CD4-positive, alpha-beta T cell (primary cell): ENCODE measurements at places on chromosomes 5 and 9. TPM values are rescaled to one million over a fixed set of nuclear protein-coding genes. Genes with fewer than 3 reads are reported as not detected.
A peak's percentile ranks its signal among the peaks of the same experiment; 100 is the strongest.

Gene PRKACG
- total RNA-seq: not detected

Gene EQTN
- total RNA-seq: not detected

Gene PPIC
- total RNA-seq: not detected

GRCh38 chr5:15518786-15519185 is 18.8 kb downstream of the FBXL7 start:
- no peak for DNase-seq

DNA sequence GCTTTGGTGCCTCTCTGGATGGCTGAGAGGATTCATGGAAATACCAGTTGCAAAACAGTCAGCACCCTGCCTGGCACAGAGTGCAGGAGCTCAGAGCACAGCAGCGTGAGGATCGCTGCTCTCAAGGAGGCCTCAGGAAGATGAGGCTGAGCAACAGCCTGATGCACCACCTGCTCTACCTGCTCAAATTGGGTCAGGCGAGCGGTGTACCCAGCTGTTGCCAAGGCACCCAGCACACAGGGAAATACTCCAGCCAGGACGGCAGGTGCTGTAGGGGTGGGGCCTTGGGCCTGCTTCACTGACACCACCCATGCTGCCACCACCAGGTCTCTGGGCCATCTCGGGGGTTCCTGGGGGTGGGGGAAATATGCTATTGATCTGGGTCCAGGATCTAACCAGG is 4.3 kb downstream of the EEIG1 start:
- peak; percentile 77 for DNase-seq

Gene C8G
- total RNA-seq: not detected

GRCh38 chr5:127431977-127432585 is 85.4 kb upstream of the PRRC1 start:
- DNase-seq: no peak

DNA sequence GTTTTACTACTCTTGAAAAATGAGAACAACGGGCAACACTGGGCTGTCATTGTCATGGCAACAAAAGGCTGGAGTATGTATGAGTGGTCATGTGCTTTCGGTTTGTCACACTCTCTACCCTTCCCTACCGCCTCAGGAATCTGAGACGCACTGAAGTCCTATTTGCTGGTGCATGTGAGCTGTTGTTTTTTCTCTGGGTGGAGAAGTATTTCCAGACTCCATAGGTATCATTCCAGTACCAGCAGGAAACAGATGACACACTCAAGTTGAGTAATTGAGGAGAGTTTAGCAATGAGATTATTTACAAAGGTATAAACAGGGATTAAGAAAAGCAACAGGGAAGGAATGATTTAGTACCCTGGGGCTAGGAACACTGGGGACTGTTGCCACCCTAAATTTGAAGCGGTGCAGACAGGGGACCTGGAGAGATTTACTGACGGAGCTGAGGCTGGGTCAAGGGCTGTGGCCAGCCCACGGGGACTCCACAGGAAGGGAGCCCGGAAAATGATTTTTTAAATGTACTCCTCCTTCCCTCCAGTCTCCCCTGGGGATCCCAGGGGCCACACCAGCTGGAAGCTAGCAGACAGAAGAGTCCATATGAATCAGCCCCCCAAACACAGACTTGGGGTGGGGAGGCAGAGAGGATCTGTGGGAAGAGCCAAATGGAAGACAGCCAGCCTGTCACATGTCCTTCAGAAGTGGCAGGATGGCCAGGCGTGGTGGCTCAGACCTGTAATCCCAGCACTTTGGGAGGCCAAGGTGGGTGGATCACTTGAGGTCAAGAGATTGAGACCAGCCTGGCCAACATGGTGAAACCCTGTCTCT is 13.2 kb upstream of the ZBTB43 start:
- DNase-seq: no peak

GRCh38 chr5:42591015-42591414 is 165.6 kb upstream of the CCDC152 start:
- no peak for DNase-seq

Gene PPP6C
- 32.9 TPM for total RNA-seq

DNA sequence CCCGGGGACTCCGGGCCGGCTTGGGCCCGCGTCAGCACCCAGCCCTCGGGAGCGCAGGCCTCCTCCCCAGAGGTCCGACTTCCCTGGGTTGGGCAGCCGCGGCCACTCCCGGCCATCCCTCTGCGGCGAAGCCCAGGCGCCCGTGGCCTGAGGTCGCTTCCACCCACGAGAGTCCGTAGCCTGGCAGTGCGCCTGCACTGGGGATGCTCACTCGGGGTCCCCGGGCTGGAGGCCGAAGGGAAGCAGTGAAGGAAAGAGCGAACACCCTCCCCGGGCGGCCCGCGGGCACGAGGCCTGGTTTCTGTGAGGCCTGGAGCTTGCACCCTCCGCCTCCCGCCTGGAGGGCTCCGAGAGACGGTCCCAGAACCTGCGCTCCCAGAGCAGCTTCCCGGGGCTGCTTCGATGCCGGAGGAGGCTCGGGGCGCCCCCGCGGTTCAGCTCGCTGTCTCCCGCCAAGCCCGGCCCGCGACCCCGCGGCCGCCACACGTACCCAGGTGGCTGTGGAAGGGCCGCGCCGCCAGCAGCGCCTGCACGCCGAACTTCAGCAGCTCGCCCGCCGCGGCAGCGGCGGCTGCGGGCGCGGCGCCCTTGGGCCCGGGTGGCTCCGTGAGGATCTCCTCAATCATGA is 607 bp downstream of the BARX1 start:
- no peak for DNase-seq

DNA sequence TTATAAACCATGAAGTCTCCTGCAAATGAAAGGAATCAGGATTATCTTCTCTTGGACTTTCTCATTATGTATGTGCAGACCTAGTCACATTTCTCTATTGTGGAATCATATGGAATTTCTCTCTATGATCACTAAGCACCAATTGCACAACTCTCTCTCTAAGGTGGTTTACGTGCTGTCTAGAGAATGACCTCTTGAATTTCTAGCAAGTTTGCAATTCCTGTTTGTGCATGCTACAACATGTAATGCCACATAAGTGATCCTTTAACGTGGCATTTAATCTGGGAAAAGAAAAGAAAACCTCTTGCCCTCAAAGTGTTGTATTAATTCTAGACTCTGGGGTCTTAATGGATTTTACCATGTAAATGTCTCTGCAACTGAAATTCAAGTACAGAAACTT is 5.0 kb upstream of the PPP2R2B start:
- DNase-seq: no peak

GRCh38 chr5:153700940-153701339 is 210.5 kb downstream of the GRIA1 start:
- no peak for DNase-seq

Gene FGF1
- not detected for total RNA-seq

Gene PCDHB12
- total RNA-seq: not detected

Gene PCDHA5
- not detected for total RNA-seq

Gene SEMA6A
- total RNA-seq: not detected

DNA sequence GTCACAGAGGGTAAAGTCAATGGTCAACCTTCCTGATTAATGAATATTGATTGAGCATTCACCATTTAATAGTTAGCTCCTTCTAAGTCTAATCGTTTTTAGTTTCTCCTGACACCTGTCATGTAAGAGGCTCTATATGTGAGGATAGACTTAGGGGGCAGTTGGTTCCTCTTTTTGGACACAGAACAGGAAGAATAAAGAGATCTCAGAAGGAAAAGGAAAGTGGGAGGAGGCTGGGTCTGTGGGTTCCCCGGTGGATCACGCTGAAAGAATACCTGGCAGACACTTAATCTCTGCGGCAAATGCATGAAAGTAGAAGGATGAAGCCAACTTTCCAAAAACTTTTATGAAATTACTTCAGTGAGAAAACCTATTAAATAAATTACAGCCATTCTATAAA is 98.4 kb downstream of the PDE4D start:
- DNase-seq: no peak

DNA sequence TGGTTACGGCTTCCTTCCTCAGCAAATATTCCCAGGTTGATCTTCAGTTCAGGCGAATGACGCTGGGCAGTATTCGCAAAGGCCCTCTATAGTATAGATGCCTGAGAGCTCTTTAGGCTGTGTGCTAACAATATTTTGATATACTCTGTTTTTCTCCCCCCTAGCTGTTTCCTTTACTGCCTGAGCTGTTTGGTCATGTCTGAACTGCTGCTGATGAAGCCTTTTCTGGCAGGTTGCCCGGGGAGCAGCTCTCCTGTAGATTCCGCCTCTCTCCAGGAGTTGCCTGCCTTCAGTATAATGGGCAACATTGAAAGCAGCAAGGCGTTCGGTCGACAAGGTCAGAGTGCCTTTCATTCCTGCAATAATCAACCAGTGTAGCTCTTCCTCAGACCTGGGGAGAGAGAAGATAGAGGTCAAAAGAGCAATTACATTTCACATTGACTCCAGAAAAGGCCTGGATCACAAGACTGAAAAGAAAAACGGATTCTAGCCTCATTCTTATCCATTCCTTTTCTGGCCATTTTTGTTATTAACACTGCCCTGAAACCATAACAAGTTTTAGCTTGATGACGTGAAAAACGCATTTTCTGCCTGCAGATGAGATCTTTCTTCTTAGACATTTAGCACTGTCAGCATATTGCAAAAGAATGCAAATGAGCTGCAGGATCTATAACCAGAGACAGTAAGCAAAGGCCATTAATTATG is 60.1 kb upstream of the ZNF608 start:
- no peak for DNase-seq

Gene SPINK7
- total RNA-seq: not detected

Gene TRIM7
- 3.4 TPM for total RNA-seq

Gene PAEP
- total RNA-seq: not detected

Gene CDC14B
- total RNA-seq: 3.5 TPM

GRCh38 chr5:58505971-58506640 is 14.9 kb downstream of the GAPT start:
- DNase-seq: no peak

- no peak for DNase-seq
Measured at GRCh38 chr9:88680505-88681160, 145.7 kb downstream of the NXNL2 start.

Gene ANKRD34B
- total RNA-seq: not detected

Gene AFAP1L1
- total RNA-seq: 0.56 TPM

Gene PRSS3
- not detected for total RNA-seq

GRCh38 chr5:31702712-31703111 is 63.8 kb downstream of the PDZD2 start:
- no peak for DNase-seq

GRCh38 chr5:431711-432050 is 11.3 kb upstream of the EXOC3 start:
- DNase-seq: no peak

DNA sequence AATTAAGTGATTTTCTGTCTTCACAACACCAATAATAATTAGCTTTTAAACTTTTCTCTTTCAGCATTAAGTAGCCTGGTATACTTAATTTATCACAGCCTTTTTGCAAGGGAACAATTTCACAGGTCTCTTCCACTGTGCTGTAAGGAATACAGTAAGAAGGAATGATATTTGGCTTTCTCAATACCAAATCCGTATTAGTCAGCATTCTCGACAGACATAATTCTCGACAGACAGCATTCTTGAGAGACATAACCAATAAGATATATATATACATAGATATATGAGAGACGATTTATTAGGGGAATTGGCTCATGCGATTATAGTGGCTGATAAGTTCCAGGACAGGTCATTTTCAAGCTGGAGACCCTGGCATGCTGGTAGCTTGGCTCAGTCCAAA is 18.0 kb downstream of the PRKAA1 start:
- DNase-seq: no peak

Gene RNF208
- 0.66 TPM for total RNA-seq

- no peak for DNase-seq
Measured at GRCh38 chr5:119022017-119022745, 33.8 kb upstream of the DTWD2 start.

DNA sequence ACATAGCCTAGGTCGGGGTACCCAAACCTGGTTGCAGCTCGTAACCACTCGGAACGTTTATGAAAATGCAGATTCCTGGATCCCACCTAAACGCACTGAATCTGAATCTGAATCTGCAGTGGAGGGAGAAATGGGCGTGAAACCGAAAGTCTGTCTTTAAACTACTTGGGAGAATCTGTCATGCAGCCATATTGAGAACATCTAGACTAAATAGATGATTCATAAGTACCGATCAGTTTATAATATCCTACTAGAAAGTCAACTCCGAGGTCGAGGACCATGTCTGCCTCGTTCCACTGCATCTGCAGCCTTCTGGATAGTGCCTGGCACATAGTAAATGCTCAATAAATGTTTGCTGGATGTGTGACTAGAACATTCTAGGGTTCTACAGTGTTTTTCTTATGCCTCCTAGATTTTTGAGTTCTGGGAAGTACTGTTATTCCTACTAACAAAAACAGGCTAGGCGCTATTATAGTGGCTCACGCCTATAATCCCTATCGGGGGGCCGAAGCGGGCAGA is 632 bp downstream of the COQ4 start:
- DNase-seq: no peak

GRCh38 chr5:137496919-137497318 is 2.2 kb downstream of the SPOCK1 start:
- DNase-seq: no peak

DNA sequence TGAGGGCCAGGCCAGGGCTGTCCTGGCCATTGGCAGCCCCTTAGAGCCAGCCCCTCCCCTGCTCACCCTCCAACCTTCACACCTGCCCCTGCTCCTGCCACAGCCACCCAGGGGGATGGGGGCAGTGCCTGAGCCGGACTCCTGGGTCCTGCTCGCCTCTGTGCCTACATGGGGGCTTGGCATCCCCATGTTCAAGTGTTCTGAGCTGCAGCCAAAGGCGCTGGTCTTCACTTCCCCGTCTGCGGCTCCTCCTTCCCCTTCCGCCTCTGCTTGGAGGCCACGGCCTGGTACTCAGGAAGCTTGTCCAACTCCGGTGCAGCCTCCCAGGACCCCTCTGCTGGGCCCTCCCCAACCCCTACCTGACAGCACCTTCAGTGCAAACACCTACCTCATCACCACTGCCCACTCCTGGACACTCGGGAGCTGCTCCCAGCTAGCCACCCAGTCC is 2.3 kb upstream of the DNLZ start:
- DNase-seq: no peak

Gene ITK
- total RNA-seq: 289 TPM

DNA sequence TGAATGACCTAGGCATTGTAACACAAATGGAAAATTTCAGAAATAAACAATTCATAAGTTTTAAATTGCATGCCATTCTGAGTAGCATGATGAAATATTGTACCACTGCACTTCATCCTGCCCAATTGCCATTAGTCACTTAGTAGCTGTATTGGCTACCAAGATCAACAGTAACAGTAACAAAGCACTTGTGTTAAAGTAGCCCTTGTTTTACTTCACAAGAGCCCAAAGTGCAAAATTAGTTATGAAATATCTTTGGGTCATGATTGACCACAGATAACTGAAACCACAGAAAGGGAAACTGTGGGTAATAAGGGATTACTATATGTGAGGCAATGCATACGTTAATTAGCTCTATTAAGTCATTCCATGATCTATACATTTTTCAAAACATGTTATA is 33.3 kb upstream of the RORB start:
- no peak for DNase-seq

GRCh38 chr5:62385816-62386400 is 17.8 kb downstream of the DIMT1 start:
- DNase-seq: no peak

Gene NCS1
- not detected for total RNA-seq

Gene OR2Y1
- total RNA-seq: not detected

GRCh38 chr9:133140174-133140505 is 19.1 kb upstream of the RALGDS start:
- DNase-seq: no peak

- DNase-seq: no peak
Measured at GRCh38 chr5:7271435-7272084, 124.4 kb upstream of the ADCY2 start.

Gene PRR16
- not detected for total RNA-seq

Gene PFN3
- not detected for total RNA-seq

GRCh38 chr9:27433631-27434325 is 90.3 kb upstream of the IFNK start:
- no peak for DNase-seq
